ENCODE measurements at places on chromosomes 1 and 21.

GRCh38 chr1:72557446-72558049 lies 275.2 kb upstream of the NEGR1 start:
- DNase-seq = no peak

GRCh38 chr1:185929776-185930175 lies 195.6 kb downstream of the HMCN1 start:
- DNase-seq = no peak

- no peak for DNase-seq
Observed at GRCh38 chr21:35004314-35004713, 44.8 kb downstream of the RUNX1 start.

- no peak for DNase-seq
Observed at GRCh38 chr1:47508702-47509431, 71.0 kb downstream of the FOXD2 start.
